ENCODE measurements at places on chromosomes 7 and 10.

DNA sequence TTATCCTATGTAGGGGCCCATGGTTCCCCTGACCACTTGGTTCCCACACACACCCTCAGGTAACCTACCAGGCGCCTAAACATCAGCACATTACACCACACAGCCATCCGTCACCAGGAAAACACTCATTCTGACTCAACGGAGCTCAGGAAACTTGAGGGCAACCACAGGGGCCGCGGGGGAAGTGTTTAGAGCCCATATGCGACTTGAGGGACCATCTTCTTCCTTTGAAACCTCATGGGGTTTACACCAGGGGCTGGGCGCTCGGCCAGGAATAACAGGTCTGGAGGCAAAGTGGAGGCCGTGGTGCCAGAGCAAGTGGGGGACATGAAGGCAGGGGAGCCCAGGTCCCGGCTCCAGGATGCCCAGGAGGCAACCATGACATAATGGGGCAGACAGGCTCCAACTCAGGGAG lies 1.5 kb downstream of the STX1A start:
- DNase-seq = no peak

GRCh38 chr10:77350711-77351119 lies 286.9 kb downstream of the KCNMA1 start:
- DNase-seq = no peak

DNA sequence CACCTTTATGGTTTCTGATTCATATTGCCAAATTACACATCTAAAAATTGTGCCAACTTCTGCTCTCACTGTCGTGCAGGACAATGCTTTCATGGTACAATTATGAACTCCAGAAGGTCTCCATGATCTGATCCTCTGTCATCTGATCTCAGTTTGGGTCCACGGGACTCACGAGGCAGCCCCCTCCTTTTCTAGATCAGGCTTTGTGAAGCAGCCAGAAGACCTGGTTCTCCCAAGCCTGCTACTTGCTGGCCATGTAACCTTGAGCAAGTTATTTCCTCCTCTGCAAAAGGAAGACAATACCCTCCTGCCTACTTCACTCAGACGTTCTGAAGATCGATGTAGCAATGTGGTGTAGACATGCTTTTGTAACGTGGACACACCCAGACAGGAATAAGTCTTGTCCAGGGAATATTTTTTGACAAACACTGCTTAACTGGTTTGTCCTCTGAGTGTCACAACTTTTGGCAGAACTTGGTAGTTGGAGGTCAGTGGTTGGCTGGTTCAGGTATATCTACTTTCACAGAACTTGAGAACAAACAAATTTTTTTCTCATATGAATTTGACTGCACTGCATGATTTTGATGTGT lies 19.6 kb downstream of the CALML3 start:
- no peak for DNase-seq

DNA sequence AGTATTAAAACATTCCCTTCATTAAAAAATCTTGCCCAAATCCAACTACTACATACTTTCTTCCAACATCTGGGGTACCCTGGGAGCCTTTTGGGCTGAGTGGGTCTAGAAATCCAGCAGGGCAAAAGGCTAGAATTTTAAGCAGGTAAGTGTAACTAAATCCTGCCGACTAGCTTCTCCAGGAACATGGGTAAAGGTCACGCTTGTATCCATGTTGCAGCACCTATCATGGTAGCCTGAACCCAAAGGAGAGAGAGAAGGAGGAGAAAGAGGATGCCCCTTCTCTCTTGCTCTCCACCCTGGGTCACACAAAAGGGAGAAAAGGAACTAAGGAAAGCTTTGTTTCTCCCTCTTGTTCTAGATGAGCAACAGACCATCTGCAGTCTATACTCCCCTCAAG lies 53.3 kb downstream of the ZNF680 start:
- DNase-seq = no peak

DNA sequence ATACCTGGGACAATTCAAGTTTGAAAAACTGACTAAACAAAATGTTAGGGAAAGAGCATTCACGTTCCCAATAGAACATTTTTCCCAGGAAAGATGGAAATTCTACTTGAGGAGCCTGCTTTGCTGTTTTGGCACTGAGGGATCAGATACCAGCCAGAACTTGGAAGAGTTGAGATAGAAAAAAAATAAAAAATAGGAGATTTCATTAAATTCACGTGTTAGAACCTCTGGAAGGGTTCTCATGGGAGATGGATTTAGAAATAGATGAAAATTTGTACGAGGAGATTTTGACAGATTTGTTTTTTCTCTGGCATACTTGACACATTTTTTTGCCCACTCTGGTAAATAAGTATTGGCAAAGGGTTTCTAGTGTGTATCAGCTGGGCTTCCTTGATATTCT lies 63.7 kb downstream of the CELF2 start:
- no peak for DNase-seq

GRCh38 chr7:91405092-91405788 lies 141.0 kb downstream of the FZD1 start:
- DNase-seq = no peak

DNA sequence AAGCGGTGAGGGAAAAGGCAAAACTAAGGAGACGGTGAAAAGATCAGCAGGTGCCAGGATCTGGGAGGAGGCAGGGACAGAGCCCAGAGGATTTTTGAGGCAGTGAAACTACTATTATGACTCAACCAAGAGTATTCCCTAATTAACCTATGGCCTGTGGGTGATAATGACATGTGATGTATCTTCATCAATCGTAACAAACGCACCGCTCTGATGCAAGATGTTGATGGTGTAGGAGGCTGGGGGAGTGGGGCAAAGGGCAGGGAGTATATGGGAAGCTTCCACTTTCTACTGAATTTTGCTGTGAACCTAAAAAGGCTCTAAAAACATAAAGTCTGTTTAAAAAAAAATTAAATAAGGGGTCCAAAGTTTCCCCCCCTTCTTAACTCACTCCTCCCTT lies 25.5 kb upstream of the EZH2 start:
- DNase-seq = no peak

- DNase-seq = no peak
These were observed 4.4 kb upstream of the IRF5 start for GRCh38 chr7:128933180-128933891.

GRCh38 chr10:17456032-17456548 lies 1.7 kb upstream of the ST8SIA6 start:
- no peak for DNase-seq

DNA sequence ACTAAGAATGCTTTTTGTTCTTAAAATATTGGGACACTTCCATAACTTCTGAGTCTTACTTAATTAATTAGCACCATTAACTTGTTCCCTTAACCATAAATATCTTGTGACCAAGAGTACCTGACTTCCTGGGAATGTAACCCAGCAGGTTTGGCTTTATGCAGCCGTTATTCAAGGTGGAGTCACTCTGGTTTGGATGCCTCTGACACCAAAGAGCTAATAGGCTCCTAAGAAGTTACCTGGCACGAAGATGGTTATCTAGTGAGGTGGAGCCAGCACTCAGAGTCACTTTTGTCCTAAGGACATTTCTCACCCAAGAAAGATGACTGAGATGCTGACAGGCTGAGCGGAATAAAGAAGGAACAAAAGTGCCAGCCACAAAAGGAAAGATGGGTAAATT lies 172.3 kb downstream of the C1GALT1 start:
- DNase-seq = no peak

DNA sequence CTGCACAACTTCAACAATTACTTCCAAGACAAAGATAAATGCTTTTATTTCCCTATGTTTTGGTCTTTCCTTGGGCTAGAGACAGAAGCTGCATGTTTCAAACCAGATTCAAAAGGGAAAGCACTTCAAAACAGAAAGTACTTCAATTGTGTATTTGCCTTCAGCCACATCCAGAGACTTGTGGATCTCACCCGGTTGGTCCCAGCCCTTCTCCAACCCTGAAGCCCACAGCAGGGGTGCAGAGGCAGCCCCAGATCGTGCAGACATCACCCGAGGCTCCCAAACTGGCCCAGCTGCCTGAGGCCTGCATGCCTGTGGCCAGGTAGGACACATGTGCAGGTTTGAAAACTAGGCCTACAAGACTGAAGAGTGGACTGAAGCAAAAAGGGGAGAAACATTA lies 80.8 kb downstream of the ALOX5 start:
- no peak for DNase-seq

GRCh38 chr7:96179837-96180236 lies 142.1 kb downstream of the SLC25A13 start:
- DNase-seq = no peak

- no peak for DNase-seq
These were observed 54.1 kb downstream of the KCND2 start for GRCh38 chr7:120327054-120327453.

- no peak for DNase-seq
These were observed 190.0 kb downstream of the PLXNA4 start for GRCh38 chr7:132386201-132386681.

DNA sequence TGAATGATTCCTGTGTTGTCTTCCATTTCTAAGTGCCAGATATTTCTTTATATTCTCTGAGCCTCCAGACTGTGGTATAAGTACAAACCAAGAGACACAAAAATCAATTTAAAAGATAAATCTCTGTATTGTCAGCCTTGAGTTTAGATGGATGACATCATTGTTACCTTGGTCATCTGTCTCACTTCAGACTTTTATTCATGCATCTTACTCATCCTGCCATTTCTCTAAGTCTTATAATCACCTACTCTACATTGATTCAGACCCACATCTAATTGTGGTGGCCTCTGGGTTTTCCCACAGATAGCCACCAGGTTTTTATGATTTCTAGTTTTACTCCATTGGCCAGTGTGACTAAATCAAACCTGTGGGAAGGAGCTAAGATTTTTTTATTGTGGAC lies 26.8 kb upstream of the HDAC9 start:
- no peak for DNase-seq

GRCh38 chr7:135180122-135180521 lies 9.6 kb upstream of the CYREN start:
- DNase-seq = no peak

Data from NCI-H510A (cell line).